Neural crest cell (in vitro differentiated cells): ENCODE measurements at places on chromosomes 2 and 18. TPM values are rescaled to one million over a fixed set of nuclear protein-coding genes. Genes with fewer than 3 reads are reported as not detected.

Gene SERPINB13
- not detected in 2 replicates for total RNA-seq

Gene EPHA4
- 105 and 108 TPM in 2 replicates for total RNA-seq

Gene CD207
- not detected in 2 replicates for total RNA-seq

Gene SPDYA
- 1.1 and 1.3 TPM in 2 replicates for total RNA-seq

Gene NOTO
- total RNA-seq = not detected in 2 replicates

Gene TUBA3D
- not detected in 2 replicates for total RNA-seq

Gene INO80C
- total RNA-seq = 33.8 and 34.4 TPM in 2 replicates

Gene SOWAHC
- 10.4 and 10.9 TPM in 2 replicates for total RNA-seq

Gene HOXD11
- total RNA-seq = not detected in 2 replicates

Gene NGEF
- total RNA-seq = 0.96 and 1.5 TPM in 2 replicates

Gene MORN2
- total RNA-seq = 18.4 and 18.8 TPM in 2 replicates

Gene C2orf66
- 0.23 TPM in 1 of 2 replicates, not detected in the other for total RNA-seq

Gene MEP1B
- total RNA-seq = not detected in 2 replicates

Gene GAD1
- total RNA-seq = 0.39 and 0.82 TPM in 2 replicates

Gene TTR
- total RNA-seq = not detected in 2 replicates

Gene DDX1
- total RNA-seq = 154 and 157 TPM in 2 replicates

Gene FOXI3
- total RNA-seq = 0.12 TPM in 1 of 2 replicates, not detected in the other

Gene PROKR1
- 0.09 and 0.16 TPM in 2 replicates for total RNA-seq

Gene PLA2R1
- 0.09 and 0.18 TPM in 2 replicates for total RNA-seq

Gene ACTG2
- total RNA-seq = 0.39 TPM in 1 of 2 replicates, not detected in the other

Gene VWA3B
- not detected in 2 replicates for total RNA-seq

Gene GRB14
- total RNA-seq = 0.82 and 0.93 TPM in 2 replicates

Gene SLC9A4
- total RNA-seq = not detected in 2 replicates

Gene ALK
- total RNA-seq = 2.0 and 2.1 TPM in 2 replicates

Gene DUSP19
- 3.5 and 4.7 TPM in 2 replicates for total RNA-seq
